ENCODE measurements at places on chromosomes 7 and 10.

- DNase-seq = no peak
Measured at GRCh38 chr7:16719699-16720098, 33.9 kb upstream of the TSPAN13 start.

DNA sequence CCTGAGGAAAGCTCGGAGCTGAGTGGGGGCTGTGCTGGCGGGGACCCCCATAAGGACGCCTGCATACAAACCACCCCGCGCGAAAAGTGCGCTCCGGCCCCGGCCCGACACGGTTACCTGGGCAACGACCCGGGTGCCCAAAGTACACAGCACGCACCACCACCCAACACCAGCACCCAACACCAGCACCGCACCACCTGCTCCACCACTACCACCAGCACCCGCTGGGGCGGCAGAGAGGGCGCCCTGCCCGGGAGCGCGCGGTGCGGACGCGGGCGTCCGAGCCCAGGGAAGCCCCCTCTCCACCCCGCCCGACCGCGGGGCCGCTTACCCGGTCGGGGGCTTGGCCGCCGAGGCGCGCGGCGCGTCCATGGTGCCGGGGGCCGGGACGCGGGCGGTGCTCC, 345 bp downstream of the COBL start:
- DNase-seq = no peak

GRCh38 chr7:127411176-127411575, 18.7 kb upstream of the ZNF800 start:
- DNase-seq = no peak

GRCh38 chr10:95784279-95784913, 28.4 kb downstream of the ENTPD1 start:
- no peak for DNase-seq

DNA sequence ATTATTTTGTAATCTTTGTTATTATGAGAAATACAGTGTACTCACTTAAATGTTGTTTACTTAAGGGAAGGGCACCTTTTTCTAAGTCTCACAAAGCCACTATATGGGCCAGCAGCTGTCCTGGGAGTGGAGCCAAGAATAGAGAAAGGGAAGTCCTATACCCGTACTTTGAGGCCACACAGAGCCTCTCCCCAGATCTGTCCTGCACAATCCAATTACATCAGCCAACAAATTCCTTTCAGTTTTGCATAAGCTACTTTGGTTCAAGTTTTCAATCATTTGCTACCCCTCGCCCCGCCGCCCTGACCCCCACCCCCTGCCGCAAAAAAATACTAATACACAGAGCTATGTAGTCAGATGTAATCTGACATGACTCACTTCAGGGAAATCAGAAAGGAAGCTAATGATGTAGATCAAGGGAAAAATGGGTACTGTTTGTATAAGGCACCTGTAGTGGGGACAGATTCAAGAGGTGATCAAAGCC, 297.4 kb upstream of the NEBL start:
- no peak for DNase-seq

DNA sequence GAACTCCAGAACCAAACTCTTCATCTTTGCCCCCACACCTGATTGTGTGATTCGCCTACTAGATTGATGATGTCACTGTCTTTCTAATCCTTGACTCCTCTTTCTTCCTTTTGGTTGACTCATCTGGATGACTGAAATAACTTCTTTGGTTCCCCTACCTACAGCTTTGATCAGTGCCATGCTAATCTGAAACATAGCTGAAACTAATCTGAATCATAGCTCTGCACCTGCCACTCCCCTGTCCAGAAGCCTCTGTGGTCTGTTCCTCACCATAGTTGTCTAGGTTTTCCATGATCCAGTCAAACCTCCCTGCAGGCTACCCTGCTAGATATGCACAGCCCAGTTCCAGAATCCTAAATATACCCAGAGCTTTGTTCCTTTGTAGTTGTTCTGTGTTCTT, 51.9 kb downstream of the ZNF365 start:
- no peak for DNase-seq

- no peak for DNase-seq
Measured at GRCh38 chr7:108138911-108139310, 8.8 kb upstream of the LAMB4 start.

- no peak for DNase-seq
Measured at GRCh38 chr7:99648843-99649242, 31.0 kb downstream of the CYP3A5 start.

GRCh38 chr7:112252691-112253090, 46.2 kb downstream of the ZNF277 start:
- DNase-seq = no peak

Measured in DMS79 treated with DMSO at 0.1 percent for 48 hours (cell line).